Mammary epithelial cell (primary cell): ENCODE measurements at places on chromosomes 2 and 18.

DNA sequence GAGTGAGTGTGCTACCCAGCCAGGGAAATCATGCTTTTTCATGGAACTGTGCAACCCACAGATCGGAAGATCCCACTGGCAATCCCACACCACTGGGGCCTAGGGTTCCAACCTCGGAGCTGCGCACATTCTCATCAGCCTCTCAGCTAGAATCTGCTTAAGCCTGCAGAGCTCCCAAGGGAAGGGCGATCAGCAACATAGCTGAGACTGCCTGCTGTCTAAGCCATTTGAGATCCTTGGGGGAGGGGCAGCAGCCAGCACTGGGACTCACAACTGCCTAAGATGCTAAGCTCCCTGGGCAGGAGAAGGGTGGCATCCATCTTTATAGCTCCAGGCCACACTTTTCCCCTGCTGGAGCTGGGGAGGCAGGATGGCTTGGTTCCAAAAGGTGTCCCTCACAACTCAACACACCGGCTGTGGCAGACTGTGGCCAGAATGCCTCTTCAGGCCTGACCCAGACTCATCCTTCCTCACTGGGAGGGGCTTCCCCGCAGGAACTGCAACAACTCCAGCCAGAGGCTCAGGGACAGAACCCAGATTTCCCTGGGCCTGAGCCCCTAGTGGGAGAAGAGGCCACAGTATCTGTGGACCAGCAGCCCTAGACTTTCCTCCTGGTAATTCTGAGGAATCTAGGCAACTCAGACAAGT lies 1133.3 kb upstream of the PIK3C3 start:
- DNase-seq, result no peak

GRCh38 chr2:60544954-60545560 lies 8.4 kb downstream of the BCL11A start:
- no peak for DNase-seq

DNA sequence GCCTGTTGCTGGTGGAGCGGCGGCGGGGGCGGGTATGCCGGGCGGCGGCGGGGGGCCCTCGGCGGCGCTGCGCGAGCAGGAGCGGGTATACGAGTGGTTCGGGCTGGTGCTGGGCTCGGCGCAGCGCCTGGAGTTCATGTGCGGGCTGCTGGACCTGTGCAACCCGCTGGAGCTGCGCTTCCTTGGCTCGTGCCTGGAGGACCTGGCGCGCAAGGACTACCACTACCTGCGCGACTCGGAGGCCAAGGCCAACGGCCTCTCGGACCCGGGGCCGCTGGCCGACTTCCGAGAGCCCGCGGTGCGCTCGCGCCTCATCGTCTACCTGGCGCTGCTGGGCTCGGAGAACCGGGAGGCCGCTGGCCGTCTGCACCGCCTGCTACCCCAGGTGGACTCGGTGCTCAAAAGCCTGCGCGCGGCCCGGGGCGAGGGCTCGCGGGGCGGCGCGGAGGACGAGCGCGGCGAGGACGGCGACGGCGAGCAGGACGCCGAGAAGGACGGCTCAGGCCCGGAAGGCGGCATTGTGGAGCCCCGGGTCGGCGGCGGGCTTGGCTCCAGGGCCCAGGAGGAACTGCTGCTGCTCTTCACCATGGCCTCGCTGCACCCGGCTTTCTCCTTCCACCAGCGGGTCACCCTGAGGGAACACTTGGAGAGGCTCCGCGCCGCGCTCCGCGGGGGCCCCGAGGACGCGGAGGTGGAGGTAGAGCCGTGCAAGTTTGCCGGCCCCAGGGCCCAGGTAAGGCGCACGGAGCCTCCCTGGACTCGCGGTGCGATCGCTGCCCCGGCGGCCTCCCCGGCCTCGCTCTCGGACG lies 1.0 kb downstream of the ZCCHC2 start:
- DNase-seq, result peak; percentile 65

- DNase-seq, result peak; percentile 30
Observed at GRCh38 chr18:66752733-66753132, 148.8 kb upstream of the CDH19 start.

DNA sequence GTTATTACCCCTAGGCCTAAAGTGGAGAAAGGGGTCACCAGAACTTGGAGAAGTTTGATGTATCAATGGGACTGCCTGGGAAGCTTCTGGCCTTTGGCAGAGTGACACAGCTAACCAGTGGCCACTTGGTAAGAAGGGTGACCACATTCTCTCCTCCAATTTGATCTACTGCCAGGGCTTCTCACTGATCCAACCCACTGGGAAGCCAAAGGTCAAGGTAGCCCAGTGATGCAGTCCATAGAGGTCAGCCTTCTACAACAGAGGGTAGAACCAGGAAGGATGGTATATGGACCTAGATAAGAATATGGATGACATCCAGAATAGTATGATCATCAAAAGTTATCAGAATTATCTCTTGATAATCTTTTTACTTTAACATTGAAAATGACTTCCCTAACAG lies 493.6 kb downstream of the NYAP2 start:
- no peak for DNase-seq

DNA sequence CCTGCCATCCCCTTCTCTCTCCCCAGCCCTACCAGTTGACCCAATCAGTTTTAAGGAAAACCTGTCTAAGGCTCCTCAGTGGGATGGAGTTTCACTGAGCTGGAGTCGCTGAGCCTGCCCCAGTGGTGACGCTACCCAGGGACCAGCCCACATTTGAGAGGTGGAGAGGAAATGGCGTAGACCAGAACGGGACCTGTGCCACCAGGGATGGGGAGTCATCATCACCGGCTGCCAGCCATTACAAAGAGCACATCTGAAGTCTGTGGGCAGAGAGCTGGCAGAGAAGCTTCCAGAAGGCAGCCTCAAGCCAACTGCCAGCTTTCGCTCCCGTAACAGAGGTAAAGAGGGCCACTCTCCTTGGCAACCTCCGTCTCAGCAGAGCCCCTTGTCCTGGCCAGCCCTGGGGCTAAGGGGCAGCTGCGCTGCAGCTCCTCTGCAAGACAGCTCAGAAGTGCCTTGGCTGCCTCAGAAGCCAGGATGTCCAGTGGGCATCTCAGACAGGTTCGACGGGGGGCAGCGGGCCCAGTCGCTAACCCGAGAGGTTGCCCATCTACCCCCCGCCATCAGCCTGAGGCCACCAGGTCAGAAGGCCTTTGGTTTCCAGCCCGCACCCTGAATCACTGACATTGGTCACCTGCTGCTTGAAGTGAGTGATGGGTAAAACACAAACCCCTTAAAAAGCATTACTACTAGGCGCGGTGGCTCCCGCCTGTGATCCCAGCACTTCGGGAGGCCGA lies 15.4 kb downstream of the SDC1 start:
- DNase-seq, result peak; percentile 85

GRCh38 chr18:25454730-25455129 lies 102.8 kb upstream of the ZNF521 start:
- no peak for DNase-seq

DNA sequence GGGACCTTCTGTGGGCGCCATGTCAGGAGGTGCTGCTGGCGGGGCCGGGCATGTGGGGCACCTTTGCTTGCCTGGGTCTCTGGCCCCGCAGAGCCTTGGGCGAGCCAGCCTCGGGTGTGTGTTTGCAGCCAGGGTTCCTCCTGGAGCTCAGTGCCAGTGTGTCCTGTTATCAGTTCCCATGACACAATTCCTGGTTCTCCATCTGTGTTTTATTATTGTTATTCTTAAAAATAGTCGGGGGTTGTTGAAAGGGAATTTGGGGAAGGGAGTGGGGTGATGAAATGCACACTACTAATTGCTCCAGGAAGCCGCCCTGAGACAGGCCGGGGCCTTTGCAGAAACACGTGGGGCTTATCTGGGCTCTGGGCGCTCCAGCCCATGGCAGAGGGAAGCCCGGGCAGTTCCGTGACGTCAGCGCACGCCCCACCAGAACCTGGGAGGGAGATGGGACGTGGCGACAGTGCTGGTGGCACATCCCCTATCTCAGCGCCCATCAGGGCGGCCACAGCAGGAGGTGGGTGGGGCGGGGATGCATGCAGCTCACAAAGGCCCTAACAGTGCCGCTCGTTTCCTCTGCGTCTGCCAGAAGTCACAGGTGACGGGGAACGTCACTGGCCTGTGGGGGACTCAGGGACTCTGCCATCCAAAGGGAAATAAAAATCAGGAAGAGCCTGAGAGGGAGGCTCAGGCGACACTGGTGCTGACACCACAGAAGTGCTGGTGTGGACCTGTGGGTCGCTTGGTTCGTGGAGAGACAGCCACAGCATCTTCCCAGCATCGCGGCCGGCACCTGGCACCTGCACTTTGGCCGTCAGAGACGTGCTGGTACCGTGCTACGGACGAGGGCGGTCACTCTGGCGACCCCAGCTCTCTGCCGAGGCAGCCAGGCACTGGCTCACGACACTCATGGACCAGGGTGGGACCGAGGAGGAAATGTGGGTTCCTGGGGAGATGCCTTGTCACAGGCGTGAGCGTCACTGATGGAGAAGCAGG lies 131.0 kb downstream of the NFATC1 start:
- no peak for DNase-seq

DNA sequence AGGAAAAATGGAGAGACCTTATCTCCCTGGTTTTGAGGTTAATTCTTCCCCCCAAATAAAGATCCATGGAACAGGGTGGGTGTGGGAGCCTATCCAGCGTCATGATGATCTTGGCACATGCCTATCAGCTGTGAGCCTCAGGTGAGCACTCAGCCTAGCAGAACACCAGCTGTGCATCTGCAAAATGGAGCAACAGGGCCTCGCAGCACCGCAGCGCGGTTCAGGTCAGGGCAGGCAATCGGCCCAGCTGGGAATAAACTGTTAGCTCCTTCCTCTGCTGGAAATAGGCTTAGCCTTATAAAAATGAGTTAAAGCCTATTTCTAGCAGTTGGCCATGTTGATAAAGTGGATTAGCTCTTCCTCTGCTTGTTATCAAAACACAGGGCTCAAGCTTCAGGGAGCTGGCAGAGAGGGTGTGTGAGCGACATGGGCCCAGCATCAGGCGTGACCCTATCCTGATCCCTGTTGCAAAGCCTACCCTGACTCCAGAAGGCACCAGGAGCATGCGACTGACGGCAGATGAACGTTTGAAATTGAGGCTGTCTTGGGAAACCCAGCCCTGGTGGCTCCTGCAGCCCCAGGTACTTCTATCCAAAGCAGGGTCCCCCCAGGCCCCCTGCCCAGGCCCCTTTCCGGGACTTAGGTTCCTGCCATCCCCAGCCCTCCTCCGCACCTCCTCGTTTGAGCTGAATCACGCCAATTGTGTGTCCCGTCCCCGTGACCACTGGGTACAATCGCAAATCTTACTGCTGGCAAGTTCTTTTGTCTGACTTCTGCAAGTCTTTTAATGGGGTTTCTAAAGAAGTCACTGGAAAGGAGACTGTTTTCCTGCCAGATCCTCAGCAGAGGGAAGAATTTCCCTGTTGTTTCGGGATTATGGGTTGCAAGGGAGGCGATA lies 35.4 kb downstream of the ARHGEF4 start:
- no peak for DNase-seq

DNA sequence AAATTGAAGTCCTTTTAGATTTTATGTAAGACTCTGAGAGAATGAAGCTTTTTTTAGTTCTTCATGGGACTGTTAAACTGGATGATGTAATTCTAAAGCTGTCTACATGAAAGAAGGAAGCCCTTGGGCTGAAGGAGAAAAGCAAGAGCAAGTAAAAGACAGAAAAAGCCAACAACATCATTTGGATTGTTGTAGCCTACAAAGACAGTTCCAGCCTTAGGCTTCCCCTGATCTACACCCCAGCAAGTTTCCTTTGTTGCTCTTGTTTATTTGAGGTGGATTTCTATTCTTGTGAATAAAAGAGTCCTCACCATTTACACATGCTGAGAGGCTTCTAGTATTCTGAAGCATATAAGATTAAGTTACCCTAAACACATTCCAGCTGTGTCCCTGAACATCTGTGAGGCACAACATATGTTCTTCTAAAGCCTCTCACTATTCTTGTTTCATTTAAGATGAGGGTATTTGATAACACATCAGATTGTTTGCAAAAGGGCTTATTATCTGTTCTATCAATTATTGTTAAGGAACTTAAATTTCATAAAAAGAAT lies 377.8 kb downstream of the LNPK start:
- DNase-seq, result no peak

- no peak for DNase-seq
Observed at GRCh38 chr18:37450434-37451132, 115.0 kb downstream of the CELF4 start.

DNA sequence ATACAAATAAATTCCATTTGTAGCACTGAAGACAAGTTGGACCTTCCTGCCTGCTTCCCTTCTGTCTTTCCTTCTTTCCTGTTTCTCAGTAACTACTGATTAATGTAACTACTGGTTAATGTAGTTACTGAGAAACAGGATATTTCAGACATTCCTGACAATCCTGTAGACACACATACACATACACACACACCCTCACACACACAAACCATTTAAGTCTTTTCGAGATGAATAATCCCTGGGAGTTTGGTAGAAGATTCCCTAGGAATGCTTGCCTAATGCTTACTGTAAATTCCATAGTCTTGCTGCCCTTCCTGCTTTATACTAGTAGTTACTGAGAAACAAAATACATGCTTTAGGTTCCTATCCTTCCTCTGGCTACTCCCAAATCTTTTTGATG lies 83.9 kb downstream of the PIK3C3 start:
- DNase-seq, result peak; percentile 17

- DNase-seq, result peak; percentile 77
Observed at GRCh38 chr2:127153691-127154158, 46.8 kb upstream of the BIN1 start.

- DNase-seq, result no peak
Observed at GRCh38 chr2:204255526-204255925, 289.7 kb upstream of the PARD3B start.

DNA sequence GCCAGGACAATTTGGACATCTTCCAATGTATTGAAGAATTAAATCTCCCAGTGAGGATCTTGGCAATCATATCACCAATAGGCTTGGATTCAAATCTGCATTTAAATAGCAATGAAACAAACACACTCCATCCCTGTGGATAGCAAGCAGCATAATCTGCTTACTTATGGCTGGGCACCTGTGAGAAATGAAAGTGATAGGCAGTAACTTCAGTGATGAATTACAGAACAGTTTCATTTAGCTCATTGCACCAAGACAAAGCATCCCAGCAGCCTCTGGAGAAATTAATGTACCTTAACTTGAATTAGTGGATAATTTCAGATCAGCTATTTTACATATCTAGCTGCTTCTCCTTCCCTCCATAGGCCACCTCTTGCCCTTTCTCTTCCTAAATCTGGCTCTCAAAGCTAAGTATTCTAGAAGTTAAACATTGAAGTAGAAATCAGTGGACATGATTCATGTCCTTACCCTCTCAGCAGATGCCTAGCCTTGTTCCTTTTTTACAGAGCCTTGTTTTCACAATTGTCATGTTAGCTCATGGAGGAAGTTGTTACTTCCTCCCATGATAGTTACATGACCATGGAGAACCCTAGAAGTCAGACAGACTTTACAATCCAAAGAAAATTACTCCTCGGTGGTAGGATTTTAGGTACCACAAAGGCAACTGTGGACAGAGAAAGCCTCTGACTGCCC lies 88.5 kb upstream of the TACR1 start:
- no peak for DNase-seq

DNA sequence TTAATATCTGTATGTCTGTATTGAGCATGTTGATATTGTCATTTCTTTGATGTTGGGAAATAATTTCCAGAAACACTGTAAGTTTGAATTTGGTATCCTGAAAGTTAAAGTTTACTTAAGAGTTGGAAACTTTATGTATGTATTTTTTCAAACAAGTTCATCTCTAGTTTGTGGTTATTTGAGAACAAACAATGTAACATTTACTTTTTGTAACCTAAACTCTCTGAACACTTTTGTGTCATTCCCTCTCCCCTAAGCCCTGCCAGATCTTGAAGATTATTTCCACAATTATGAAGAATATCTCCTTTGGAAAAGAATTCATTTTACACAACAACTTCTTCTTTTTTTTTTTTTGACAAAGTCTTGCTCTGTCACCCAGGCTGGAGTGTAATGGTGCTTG lies 24.9 kb downstream of the TDRD15 start:
- no peak for DNase-seq

GRCh38 chr18:79484661-79485621 lies 89.2 kb downstream of the NFATC1 start:
- DNase-seq, result no peak
